ENCODE measurements at places on chromosomes 3 and 15.

GRCh38 chr3:102484363-102484762 is 49.5 kb downstream of the ZPLD1 start:
- DNase-seq, result no peak
- no peak overlapping the region for H3K4me3 ChIP-seq
- H3K4me1 ChIP-seq, result peaks cover 12% of the 10 kb centered on the region
- H3K36me3 ChIP-seq, result no peaks in the 10 kb centered on the region
- no peak overlapping the region for H3K27ac ChIP-seq

GRCh38 chr15:64981812-64982431 is 7.8 kb downstream of the SPG21 start:
- H3K4me1 ChIP-seq, result peaks cover 35% of the 10 kb centered on the region
- no peak for DNase-seq
- H3K36me3 ChIP-seq, result no peaks in the 10 kb centered on the region
- H3K4me3 ChIP-seq, result no peak overlapping the region
- H3K27ac ChIP-seq, result no peak overlapping the region
- no peaks in the 10 kb centered on the region for H3K27me3 ChIP-seq

DNA sequence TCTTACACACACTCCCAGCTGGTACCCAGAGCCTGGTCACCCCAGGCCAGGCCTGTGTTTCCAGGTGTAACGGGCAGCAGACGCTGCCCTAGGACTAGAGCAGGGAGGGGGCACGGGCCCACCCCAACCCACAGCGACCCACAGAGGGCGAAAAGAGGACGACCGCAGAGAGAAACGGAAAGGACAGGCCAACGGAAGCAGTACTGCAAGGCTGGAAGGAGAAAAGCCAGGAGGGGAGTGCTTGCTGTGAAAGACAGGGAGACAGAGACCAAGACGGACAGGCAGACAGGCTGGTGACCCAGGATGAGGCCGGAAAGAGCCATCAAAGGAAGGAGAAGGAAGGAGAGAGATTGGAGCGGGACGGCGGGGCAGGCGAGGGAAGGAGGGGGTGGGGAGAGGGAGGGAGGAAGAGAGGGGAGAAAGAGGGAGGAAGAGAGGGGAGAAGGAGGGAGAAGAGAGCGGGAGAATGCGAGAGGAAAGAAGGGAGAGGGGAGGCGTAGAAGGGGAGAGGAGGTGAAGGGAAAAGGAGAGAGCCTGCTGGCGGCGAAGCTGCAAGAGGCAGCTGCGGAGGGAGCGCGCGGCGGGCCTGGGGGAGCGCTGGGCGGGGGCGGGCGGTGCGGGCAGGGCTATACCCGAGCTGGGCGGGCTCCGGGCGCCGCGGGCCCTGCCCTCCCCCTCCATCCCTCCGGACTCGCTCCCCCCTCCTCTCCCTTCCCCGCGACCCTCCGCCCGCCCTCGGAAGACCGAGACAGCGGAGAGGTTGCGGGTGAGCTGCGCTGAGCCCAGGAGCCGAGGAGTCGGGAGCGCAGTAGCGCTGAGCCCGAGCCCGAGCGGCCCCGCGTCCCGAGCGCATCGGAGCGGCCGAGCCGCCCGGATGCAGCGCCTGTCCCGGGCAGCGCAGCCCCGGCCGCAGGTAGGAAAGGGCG is at the start of gene SLC6A1:
Gene SLC6A1 (plus strand): TSS at position 732 of the 926 bp plus-strand sequence. CDS start 24,464 bp downstream, outside the sequence.
- H3K27me3 ChIP-seq, result peaks cover 74% of the 10 kb centered on the region
- peak within 1 kb of the TSS; percentile 58 for H3K4me3 ChIP-seq
- H3K4me1 ChIP-seq, result peaks cover 4% of the 10 kb centered on the region
- DNase-seq, result peak; percentile 73
- H3K27ac ChIP-seq, result no peak within 1 kb of the TSS
- no peaks in the 10 kb centered on the region for H3K36me3 ChIP-seq

GRCh38 chr3:157096328-157096727 is 63.6 kb downstream of the CCNL1 start:
- no peak for DNase-seq
- H3K27ac ChIP-seq, result no peak overlapping the region
- H3K27me3 ChIP-seq, result no peaks in the 10 kb centered on the region

DNA sequence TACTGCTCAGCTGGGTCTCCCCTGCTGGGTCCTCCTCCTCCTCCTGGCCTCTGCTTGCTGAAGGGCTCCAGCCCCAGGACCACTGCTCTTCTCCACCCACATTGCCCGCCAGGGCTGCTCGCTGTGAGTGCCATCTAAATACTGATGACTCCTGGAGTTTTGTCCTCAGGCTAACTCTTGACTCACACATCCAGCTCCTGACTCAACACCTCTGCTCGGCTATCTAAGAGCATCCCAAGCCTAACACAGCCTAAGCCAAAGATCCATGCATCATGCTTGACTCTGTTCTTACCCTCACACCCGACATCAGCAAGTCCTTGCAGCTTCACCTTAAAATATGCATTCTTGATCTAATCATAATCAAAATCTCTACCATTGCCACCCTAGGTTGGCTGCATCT is 260.2 kb downstream of the KLF13 start:
- H3K27ac ChIP-seq, result no peak overlapping the region
- no peaks in the 10 kb centered on the region for H3K36me3 ChIP-seq
- no peak for DNase-seq

DNA sequence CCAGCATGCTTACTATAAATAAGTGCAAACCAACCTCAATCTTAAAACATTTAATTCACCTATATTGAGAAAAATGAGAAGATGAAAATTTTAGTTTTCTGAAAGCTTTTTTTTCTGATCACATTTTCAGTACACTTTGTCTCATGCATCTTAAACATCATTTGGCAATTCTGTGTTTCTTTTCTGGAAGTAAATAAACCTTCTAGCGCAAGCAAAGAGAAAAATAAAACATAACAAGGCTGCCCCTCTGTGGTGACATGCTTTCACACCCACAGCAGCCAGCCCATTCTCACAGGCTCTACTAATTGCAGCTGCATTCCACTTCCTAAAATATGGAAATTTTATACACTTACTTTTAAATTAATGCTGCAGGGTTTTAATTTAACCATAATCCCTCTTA is 90.1 kb downstream of the NEK10 start:
- no peaks in the 10 kb centered on the region for H3K27me3 ChIP-seq
- H3K27ac ChIP-seq, result no peak overlapping the region
- no peaks in the 10 kb centered on the region for H3K4me1 ChIP-seq

GRCh38 chr3:51967384-51968169 is at the start of gene PCBP4:
Gene PCBP4, minus strand, starts transcription at chr3:51967454. Its CDS starts 6,214 bp downstream, at chr3:51961240.
- H3K4me1 ChIP-seq, result peaks cover 59% of the 10 kb centered on the region
- peak within 1 kb of the TSS; percentile 95 for H3K27ac ChIP-seq
- no peaks in the 10 kb centered on the region for H3K36me3 ChIP-seq
- DNase-seq, result peak; percentile 93

DNA sequence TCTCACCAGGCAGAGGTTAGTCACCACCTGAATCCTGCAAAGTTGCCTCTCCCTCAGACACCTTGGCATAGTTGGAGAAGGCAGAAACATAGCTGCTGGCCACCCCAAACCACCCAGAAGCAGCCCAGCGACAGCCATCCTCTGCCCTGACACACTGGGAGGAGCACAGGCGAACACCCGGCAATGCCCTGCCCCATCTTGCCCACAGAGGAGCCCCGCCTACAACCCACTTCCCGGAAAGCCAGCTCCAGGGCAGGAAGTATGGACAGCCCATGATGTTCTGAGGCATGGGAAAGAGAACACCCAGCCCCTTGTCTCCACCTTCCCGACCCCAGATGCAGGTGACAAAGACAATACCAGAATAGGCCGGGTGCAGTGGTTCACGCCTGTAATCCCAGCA is 12.6 kb upstream of the SHISA5 start:
- no peaks in the 10 kb centered on the region for H3K4me1 ChIP-seq
- no peaks in the 10 kb centered on the region for H3K36me3 ChIP-seq
- no peak for DNase-seq
- no peak overlapping the region for H3K4me3 ChIP-seq

DNA sequence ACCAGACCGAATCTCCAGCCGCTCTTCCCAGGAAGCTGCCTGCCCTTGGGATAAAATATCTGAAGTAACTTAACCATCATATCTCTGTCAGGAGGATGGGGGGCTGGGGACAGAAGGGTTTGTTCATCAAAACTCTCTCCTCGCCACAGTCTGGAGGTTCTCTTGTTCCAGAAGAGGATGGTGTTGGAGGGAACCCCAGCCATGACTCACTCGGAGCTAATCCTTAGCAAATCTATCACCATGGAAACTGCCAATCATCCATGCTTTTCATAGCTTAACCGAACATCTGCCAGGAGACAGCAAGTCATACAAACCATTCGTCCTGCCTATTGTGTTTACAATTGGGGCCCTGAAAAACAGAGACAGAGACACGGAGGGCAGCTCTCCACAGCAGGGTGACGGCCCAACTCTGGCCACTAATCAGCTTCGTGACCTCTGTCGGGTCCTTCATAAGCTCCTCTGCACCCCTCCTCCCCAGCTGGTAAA is 73.8 kb upstream of the HEG1 start:
- H3K27ac ChIP-seq, result no peak overlapping the region
- H3K27me3 ChIP-seq, result no peaks in the 10 kb centered on the region
- H3K4me3 ChIP-seq, result no peak overlapping the region
- no peaks in the 10 kb centered on the region for H3K36me3 ChIP-seq
- DNase-seq, result no peak
- H3K4me1 ChIP-seq, result peaks cover 22% of the 10 kb centered on the region

DNA sequence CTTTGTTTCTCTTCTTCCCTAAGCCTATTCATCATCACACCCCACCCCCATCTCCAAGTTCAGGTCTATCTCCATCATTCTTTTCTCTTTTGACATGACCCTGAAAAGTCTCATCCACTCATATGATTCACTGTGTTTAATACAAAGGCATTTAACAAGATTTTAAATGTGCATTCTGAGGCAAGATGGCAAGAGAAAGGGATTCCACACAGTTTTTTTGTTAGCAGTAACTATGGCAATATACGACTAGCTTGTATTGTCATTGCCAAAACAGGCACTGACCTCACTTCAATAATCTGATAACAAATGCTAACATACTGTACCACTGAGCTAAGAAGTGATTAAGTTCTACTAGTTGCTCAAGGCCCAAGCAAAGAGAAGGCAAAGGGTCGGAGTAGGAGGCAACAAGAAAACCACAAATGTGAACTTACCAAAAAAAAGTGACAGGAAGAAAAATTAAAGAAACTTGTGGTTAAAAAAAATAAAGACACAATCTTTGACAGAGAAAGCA is 53.2 kb downstream of the FBN1 start:
- H3K27ac ChIP-seq, result no peak overlapping the region
- no peaks in the 10 kb centered on the region for H3K36me3 ChIP-seq
- peaks cover 5% of the 10 kb centered on the region for H3K4me1 ChIP-seq
- DNase-seq, result no peak
- no peak overlapping the region for H3K4me3 ChIP-seq

- H3K27ac ChIP-seq, result no peak overlapping the region
- no peaks in the 10 kb centered on the region for H3K36me3 ChIP-seq
- no peaks in the 10 kb centered on the region for H3K27me3 ChIP-seq
- no peaks in the 10 kb centered on the region for H3K4me1 ChIP-seq
- no peak overlapping the region for H3K4me3 ChIP-seq
Measured at GRCh38 chr15:73397461-73397860, 28.7 kb upstream of the HCN4 start.

DNA sequence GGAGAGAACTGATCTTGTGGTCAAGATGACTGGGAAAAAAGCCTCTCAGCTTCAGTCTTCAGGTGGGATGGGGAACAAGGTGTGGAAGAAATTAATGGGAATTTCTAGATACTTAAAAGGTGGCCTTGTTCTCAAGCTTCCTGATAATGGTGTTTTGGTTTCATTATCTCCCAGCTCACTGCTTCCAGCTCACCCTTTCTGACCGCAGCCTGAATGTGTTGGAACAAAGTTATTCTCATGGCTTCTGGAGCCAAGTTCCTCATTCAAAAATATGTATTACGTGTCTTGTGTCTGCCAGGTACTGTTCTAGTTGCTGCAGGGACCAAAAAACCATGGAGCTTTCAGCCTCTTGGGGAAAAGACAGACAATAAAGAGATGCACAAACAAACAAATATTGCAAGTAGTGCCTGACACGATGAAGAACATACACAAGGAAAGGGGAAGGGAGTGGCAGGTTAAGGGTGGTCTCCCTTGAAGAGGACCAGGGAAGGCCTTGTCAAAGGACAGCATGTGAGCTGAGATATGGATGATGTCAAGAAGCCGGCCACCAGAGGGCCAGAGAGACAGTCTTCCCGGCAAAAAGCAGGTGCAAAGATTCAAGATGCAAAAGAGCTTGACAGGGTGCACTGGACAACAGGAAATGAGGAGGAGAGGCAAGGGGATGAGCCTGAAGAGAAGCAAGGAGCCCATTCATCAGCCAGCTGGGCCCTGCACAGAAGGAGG is 35.5 kb downstream of the ARRDC4 start:
- peak; percentile 38 for DNase-seq
- no peaks in the 10 kb centered on the region for H3K36me3 ChIP-seq
- no peaks in the 10 kb centered on the region for H3K27me3 ChIP-seq
- H3K27ac ChIP-seq, result no peak overlapping the region

- H3K27ac ChIP-seq, result no peak overlapping the region
- H3K36me3 ChIP-seq, result peaks cover 22% of the 10 kb centered on the region
- H3K4me3 ChIP-seq, result no peak overlapping the region
- H3K4me1 ChIP-seq, result peaks cover 10% of the 10 kb centered on the region
Measured at GRCh38 chr3:130725746-130726145, 20.9 kb downstream of the PIK3R4 start.

- H3K27me3 ChIP-seq, result no peaks in the 10 kb centered on the region
- no peak overlapping the region for H3K4me3 ChIP-seq
- no peak for DNase-seq
- no peak overlapping the region for H3K27ac ChIP-seq
Measured at GRCh38 chr3:81311321-81311720, 450.1 kb downstream of the GBE1 start.

- DNase-seq, result no peak
- H3K4me3 ChIP-seq, result no peak overlapping the region
- H3K4me1 ChIP-seq, result no peaks in the 10 kb centered on the region
- H3K36me3 ChIP-seq, result no peaks in the 10 kb centered on the region
Measured at GRCh38 chr3:40333852-40334251, 24.3 kb downstream of the EIF1B start.

DNA sequence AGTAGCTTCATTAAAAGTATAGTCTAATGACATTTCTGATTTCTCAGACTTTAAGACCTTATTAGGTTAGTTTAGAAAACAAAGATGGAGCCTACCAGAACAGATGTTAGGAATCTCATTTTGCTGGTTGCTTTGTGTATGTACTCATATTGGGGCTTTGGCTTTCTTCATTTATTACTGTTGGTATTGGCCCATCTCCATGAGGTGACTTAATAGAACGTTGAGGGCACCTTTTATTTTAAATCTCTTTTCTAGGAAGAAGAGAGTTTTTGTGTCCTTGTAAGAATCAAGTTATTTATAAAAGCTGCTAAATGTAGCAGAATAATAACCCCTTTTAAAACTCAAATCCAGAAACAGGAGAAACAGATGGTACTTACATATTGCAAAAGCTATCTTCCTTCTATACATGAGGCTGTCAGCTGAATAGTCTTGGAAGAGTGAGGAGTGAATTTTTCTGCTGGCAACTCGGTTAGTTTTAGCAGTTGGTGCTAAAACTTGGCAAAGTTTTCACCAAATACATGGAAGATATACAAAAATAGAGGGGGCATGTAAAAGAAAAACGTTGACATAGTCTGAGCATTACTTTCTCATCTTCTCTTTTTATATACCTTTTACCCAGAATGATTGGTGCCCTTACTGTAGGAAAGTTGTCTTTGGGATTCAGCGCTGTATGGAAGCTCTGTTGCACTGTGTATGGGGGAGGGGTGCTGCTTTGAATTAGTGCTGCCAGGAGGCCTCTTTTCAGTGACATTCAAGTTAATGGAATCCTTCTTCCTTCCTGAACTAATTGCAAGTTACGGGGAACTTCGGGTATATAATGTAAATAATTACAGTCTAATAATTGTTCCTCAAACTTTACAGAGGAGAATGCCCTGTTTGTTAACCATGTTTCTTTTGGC is 35.8 kb downstream of the CTNNB1 start:
- peak; percentile 35 for DNase-seq
- H3K4me3 ChIP-seq, result no peak overlapping the region
- peaks cover 28% of the 10 kb centered on the region for H3K4me1 ChIP-seq
- H3K27ac ChIP-seq, result peak overlapping the region; percentile 27
- no peaks in the 10 kb centered on the region for H3K27me3 ChIP-seq

Measured in neural progenitor cell (in vitro differentiated cells).